K562 (cell line): ENCODE measurements at places on chromosomes 3 and 15.

GRCh38 chr3:170598091-170598502 lies 12.2 kb upstream of the SLC7A14 start:
- no peak for DNase-seq

DNA sequence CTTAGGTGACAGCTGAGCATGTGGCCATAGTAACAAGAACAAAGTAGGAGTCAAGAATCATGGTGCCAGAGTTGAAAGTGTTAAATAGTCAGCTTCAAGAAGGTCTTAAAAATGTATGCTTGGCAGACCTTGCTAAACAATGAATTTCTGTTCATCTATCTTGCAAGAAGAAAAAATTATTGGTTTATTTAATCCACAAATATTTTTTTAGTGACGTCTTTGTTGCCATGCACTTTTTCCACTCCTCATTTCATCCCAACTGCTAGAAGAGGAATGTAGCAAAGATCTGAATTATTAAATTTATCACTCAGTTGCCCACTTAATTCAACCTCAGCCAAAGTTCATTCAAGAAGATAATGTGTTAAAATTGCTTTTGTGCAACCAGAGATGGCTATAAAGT lies 3.2 kb upstream of the SLC4A7 start:
- no peak for DNase-seq

DNA sequence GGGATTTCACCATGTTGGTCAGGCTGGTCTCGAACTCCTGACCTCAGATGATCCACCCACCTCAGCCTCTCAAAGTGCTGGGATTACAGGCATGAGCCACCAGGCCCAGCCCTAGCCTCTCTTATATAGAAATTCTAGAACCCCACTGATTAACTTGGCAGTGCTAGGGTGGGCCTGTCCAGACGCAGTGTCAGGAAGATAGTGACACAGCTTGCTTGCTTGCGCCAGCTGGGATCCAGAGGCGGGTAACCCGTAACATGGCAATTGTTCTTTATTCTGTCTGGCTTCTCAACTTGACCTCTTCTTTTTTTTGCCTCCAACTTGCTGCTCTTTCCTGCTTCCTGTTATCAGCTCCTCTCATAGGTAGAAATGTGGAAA lies 16.2 kb downstream of the CEP19 start:
- DNase-seq, result no peak

DNA sequence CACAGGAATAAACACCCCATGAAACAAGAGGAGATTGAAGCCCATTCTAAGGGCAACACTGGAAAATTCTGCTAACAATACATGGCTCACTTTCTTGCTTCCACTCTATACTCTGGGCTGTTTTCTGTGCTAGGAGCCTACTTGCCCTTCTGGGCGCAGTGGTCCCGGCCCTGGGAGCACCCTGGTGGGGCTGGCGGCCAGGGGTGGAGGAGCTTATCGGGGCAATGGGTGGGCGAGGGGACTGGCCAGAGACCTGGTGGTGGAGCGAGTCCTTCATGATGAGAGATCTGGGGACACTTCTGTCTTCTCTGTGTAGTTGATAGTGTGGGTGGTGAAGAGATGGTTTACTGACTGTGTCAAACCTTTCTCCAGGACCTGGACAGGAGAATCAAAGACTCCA lies 1128.5 kb downstream of the TBL1XR1 start:
- no peak for DNase-seq

GRCh38 chr3:47849699-47850563 lies 47.0 kb downstream of the DHX30 start:
- DNase-seq, result peak; percentile 60

DNA sequence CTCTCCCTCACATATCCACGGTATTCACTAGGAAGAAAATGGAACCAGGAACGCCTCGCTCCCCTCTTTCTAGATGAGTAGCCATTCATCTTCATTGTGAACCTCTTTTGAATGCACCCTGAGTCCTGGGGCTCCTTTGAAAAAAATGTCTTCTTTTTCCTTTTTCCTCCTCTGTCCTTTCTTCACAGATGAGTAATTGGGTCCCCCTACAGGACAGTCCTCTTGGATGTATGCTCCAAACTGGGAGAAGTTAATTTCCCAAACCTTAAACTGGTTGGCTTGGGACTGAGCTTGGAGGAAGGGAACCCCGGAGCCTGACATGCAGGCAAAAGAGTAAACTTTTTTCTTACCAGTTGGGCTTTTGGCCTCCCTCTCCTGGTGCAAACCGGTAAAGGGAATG lies 108.8 kb downstream of the DPH6 start:
- DNase-seq, result no peak

DNA sequence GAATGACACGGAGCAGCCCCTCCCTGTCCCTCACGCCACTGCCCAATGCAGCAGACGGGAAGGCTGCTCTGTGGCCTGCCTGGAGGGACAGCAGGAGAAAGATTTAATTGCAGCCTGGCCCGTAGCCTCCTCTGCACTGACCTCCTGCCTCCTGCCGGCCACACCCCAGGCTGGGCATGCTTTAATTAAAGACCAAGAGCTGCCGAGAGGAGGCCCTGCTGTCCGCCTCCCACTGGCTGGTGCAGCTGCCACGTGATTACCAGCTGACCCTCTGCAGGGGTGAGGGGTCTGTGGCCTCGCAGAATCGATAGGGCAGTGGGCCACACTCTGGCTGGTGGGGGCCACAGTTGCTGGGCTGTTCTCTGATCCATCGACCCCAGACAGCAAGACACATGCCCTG lies 100.2 kb upstream of the PRR23E start:
- no peak for DNase-seq

GRCh38 chr15:27951191-27951890 lies 147.8 kb downstream of the OCA2 start:
- no peak for DNase-seq

- DNase-seq, result no peak
Measured at GRCh38 chr15:55937040-55937439, 56.4 kb downstream of the NEDD4 start.

- DNase-seq, result no peak
Measured at GRCh38 chr3:51949121-51949520, 6.1 kb upstream of the GPR62 start.

DNA sequence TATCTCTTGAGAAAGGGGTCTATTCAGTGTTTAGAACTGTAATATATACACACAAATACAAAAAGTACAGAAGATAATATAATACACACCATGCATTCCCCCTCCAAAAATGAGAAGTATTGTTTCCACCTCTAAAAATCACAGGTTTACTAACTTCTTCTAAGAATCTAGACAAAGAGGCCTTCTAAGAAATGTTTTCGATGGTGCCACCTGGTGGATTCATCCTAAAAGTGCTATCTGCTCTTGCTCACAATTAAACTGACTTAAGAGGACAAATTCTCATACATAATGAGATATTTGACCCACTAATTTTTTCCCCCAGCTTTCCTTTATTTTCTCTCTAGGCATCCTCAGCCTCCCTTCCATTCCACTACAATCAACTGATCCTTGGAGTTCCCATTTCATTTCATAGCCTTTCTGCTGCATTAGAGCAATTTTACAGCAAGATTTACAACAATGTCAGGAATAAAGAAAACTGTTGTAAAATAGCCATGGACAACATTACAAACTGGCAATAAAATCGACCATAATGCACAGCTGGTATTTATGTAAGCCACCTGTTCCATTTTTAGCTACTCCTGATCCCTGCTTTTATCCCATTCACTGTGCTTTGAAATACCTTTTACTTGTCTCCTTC lies 124.6 kb downstream of the ARRDC4 start:
- no peak for DNase-seq

GRCh38 chr15:87477737-87478686 lies 778.5 kb downstream of the NTRK3 start:
- DNase-seq, result no peak

DNA sequence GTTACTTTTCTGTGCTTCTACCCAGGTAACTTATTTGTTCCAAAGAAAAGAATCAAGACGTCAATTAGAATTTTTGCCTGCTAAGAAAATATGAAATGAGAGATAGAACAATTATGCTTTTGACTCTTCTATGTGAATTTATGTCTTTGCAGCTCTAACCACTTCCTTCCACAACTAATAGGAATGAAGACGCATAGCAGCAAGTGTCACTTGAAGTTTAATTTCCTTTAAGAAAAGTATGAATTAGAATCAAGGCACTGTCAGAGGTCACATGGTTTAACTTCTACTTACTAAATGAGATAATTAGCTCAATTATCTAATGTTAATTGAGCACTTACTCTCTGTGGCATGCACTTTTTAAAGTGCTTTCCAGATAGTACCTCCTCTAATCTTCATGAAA lies 3.3 kb downstream of the WDR49 start:
- DNase-seq, result no peak

GRCh38 chr3:15269091-15269989 lies 63.0 kb downstream of the SH3BP5 start:
- peak; percentile 99 for DNase-seq

DNA sequence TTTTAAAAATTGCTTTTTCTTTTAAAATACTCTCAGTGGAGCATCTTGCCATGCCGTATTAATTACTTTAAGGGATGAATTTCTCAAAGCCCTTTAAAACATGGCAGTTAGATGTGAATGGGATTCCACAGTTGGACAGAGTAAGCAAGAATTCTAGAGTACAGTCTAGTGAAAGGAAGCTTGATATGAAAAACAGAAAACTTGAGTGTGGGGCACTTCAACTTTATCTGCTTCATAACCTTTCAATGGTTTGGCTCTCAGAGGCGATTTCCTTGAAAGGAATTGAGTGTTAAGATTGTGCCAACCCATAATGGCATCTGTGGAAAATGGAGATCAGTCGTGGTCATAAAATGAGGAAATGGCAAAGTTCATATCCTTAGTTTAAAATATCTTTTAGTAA lies 127.7 kb upstream of the SAMMSON start:
- no peak for DNase-seq

DNA sequence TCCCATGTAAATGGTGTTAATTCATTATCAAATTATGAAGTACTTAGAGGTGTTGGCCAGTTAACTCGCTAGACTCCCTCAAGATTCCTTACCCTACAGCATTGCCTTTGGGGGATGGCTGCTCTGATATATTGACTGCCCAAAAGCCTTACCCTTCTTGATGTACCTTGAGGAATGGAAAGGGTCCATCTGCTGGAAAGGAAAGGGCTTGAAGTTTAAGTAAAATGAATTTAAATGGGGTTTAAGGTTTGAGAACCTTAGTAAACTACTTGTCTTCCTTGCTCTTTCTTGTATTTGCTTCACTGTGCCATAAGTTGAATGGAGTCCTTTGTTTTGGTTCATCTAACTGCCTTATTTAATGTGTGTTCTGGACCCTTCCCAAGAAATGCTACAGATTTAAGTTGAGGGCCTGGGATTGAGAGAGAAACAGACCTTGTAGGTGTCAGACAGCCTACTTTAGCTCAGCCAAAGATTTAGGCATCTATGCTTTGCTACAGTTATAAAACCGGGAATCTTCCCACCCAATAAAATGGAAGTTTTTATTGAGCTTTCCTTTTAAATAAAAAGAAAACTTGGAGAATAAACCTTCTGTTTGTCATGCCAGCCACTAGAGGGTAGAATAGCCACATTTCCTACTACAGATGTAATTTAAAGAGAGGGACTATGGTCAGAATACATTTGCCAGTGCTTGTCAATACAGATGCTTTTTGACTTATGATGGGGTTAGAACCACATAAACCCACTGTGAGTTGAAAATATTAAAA lies 25.3 kb downstream of the CMSS1 start:
- peak; percentile 20 for DNase-seq

DNA sequence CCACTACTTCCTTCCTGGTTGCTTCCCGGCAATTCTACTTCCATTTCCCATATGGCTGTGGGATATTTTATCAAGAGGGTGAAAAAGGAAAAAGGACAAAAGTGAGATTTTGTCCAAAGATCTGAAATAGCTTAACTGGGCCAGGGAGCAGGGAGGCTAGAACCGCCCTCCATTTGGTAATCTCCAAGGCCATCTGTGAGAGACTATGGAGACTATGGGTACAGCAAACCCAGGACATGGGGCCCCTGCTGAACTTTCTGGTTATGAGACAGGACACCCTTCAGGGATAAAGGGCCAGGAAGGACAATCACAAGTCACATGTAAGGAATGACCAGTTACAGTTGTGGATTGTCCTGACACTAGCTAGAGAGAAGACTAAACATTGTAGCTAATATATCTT lies 24.3 kb downstream of the ZSCAN2 start:
- DNase-seq, result peak; percentile 22

GRCh38 chr15:41562784-41563198 lies 3.8 kb downstream of the TYRO3 start:
- DNase-seq, result peak; percentile 88

GRCh38 chr15:92377083-92377789 lies 16.4 kb upstream of the ST8SIA2 start:
- DNase-seq, result no peak

- no peak for DNase-seq
Measured at GRCh38 chr15:52289629-52290081, 5.9 kb downstream of the MYO5C start.
